ENCODE measurements at places on chromosomes 3 and 15. TPM values are rescaled to one million over a fixed set of nuclear protein-coding genes. Genes with fewer than 3 reads are reported as not detected.
A peak's percentile ranks its signal among the peaks of the same experiment; 100 is the strongest.

- no peak for DNase-seq
Observed at GRCh38 chr3:141383555-141384129, 15.3 kb downstream of the ZBTB38 start.

ACP3 gene
- total RNA-seq = 24.6 TPM

GRCh38 chr15:63288778-63289378 is 11.5 kb downstream of the APH1B start:
- DNase-seq = no peak

DNA sequence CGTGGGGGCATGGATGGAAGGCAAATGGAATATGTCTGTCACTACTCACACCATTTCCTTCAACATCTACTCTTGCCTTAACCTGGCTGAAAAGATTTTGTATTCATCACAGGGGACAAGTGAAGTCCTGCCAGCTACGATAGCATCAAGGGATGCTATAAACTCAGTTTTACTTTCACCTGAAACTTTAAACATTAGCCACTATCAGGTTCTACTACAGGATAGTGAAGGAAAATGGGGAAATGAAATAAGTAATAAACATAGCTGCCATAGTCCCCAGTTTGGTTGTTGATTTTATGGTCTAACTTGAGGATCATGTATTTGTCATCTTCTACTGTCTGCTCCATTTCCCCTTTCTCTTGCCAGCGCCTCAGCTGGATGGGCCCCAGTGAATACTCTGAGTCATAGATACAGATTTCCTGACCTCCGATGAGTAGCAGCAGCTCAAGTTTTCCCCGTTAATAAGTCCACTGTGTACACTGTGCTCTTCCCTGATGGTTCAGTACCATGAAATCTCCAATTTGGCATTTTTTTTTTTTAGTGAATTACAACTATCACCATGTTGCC is 338.2 kb upstream of the SLCO3A1 start:
- DNase-seq = no peak

DNA sequence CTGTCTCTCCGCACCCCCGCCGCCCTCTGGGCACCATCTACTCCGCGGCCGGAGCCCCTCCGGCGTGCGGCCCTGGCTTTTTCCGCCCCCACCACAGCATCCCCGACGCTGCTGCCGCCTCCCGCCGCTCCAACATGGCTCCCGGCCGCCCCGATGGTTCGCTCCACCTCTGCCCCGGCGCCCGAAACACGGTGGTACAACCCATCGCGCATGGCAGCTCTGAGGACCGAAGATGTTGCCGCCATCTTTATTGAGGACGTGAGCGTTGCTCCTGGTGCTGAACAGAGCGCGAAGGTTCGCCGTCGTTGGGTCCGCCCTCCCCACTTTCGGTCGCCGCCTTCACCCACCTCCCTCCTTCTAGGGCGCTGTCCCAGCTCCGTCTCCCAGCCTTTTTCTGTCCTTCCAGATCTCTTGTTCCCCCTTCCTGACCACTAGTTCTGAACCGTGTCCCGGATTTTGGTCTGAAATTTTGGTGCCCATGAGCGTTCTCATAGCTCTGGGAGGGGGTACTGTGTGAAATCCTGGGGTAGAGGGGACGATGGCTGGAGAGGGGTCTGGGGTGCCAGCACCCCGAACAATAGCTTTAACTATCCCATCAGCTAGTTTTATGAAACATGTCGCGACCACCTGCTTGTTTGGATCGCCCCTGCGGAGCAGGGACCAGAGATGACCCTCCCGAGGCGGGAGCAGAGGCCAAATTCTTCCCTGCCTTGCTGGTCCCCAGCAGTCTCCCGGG is at the start of gene CELSR3:
CELSR3 (minus strand) TSS at position 134 of the 736 bp plus-strand sequence. CDS start 252 bp downstream, outside the sequence.
- peak; percentile 95 for DNase-seq

DNA sequence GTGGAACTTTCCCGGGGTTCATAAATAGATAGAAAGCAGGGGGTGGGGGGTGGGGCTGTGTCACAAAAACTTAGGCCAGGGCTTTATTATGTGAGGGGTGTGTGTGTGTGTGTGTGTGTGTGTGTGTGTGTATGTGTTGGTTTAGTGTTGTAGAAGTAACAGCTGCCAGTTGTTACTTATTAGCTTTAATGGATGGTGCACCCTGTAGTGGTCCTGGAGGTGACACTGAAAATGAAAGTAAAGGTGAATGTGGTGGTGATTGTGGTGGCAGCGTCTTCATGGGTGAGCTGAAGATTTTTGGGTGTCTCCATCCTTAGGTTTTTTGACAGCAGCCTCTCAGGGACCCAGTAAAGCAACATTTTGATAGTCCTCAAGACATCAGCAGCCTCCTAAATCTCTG is 449.9 kb downstream of the PDCD6IP start:
- no peak for DNase-seq

LRRC3B gene
- 0.34 TPM for total RNA-seq

AGTR1 gene
- not detected for total RNA-seq
